Breast epithelium (tissue), 4 donors: ENCODE measurements at places on chromosomes 6 and 20. TPM values are rescaled to one million over a fixed set of nuclear protein-coding genes. Genes with fewer than 3 reads are reported as not detected.

DNA sequence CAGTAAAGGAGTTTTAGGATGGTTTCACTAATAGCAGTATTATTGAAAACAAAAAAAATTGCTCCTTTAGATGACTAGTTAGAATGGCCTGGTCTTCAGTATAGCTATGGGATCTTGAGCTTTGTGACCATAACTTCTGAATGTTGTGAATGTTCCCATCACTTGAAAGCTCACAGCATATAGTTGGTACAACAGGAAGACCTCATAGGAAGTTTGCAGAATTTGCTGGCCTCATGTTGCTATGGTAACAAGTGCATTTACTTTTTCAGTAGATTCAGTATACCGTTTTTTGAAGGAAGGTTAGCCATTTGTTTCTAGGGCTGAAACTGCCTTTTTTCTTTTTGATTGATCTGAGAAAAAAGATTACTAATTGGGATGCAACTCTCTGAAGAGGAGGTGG lies 8.3 kb downstream of the PHF3 start:
- DNase-seq = no peak
- no peak overlapping the region for H3K4me3 ChIP-seq
- no peaks in the 10 kb centered on the region for H3K36me3 ChIP-seq
- H3K27ac ChIP-seq = no peak overlapping the region

- DNase-seq = no peak
- no peaks in the 10 kb centered on the region for H3K36me3 ChIP-seq
Measured at GRCh38 chr20:11063444-11063843, 389.6 kb upstream of the JAG1 start.

DNA sequence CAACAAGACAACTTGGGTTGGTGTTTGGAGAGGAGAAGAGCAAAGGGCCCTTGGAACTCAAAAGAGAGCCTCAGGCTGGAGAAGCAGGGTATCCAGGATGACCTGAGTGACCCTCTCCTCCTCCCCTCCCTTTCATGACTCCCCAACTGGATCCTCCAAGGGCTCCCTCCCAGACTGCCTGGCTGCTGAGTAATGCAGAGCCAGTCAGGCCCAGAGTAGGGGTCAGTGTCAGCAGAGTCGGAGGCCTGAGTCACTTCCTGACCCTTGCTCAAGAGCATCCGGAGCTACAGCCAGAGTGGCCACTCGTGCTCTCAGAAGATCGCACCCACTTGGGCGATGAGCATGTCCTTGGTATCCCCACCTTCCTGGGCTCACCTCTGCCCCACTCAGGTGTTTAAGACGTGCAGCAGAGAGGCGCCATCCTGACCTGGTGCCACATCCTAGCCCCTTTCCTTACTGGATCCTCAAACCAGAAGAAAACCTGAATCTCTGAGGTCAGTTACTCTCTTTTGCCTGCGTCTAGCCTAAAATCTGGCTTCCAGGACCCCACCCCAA lies 2.8 kb upstream of the MAPK13 start:
- no peak overlapping the region for H3K4me3 ChIP-seq
- peaks cover 3% of the 10 kb centered on the region for H3K4me1 ChIP-seq
- H3K27me3 ChIP-seq = no peaks in the 10 kb centered on the region
- H3K36me3 ChIP-seq = no peaks in the 10 kb centered on the region
- no peak overlapping the region for H3K27ac ChIP-seq

- H3K4me1 ChIP-seq = no peaks in the 10 kb centered on the region
- no peak for DNase-seq
- H3K4me3 ChIP-seq = no peak overlapping the region
- H3K36me3 ChIP-seq = no peaks in the 10 kb centered on the region
Measured at GRCh38 chr6:46781478-46782378, 11.5 kb upstream of the MEP1A start.

DNA sequence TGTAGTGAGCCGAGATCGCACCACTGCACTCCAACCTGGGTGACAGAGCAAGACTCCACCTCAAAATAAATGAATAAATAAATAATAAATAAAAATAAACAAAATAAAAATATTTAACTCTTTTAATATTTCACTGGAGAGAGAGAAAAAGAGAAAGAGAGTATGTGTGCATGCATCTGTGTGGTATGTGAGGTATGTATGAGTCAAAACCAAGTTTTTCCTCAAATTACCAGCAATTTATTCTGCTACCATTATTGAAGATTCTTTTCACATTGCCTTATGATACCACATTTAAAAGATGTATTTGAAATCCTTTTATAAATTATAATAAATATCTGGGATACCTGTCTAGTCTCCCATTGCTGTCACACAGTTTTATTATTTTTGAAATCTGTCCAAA lies 122.1 kb downstream of the CD164 start:
- H3K4me1 ChIP-seq = no peaks in the 10 kb centered on the region
- no peak overlapping the region for H3K27ac ChIP-seq
- no peak for DNase-seq
- no peaks in the 10 kb centered on the region for H3K27me3 ChIP-seq
- no peak overlapping the region for H3K4me3 ChIP-seq

GRCh38 chr6:150184850-150185731 lies 42.2 kb downstream of the PPP1R14C start:
- DNase-seq = no peak
- H3K36me3 ChIP-seq = no peaks in the 10 kb centered on the region
- no peak overlapping the region for H3K4me3 ChIP-seq
- no peak overlapping the region for H3K27ac ChIP-seq
- no peaks in the 10 kb centered on the region for H3K27me3 ChIP-seq

DNA sequence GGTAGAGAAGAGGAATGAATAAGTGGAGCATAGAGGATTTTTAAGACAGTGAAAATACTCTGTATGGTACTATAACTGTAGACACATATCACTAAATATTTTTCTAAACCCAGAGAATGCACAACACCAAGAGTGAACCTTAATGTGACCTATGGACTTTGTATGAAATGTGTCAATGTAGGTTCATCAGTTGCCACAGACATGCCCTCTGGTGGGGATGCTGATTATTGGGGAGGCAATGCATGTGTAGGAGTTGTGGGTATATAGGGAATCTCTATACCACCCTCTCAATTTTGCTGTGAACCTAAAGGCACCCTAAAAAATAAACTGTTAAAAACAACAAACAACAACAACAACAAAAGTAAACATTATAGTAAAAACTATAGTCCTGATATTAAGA lies 293.7 kb downstream of the RNF144B start:
- no peak overlapping the region for H3K27ac ChIP-seq
- H3K4me1 ChIP-seq = no peaks in the 10 kb centered on the region
- no peak for DNase-seq
- no peak overlapping the region for H3K4me3 ChIP-seq
- no peaks in the 10 kb centered on the region for H3K36me3 ChIP-seq

DNA sequence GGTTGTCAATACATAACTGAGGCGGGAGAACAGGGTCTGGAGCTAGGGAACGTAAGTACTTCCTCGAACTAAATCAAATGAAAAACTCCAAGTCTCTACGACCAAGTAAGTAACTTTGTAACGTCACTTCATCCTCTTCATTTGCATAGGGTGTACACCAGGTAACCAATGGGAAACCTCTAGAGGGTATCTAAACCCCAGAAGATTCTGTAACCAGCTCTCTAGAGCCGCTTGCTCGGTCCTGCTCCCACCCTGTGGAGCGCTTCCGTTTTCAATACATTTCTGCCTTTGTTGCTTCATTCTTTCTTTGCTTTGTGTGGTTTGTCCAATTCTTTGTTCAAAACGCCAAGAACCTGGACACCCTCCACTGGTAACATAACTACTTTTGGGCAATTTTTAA lies 133.5 kb upstream of the TMEM170B start:
- no peak for DNase-seq
- no peaks in the 10 kb centered on the region for H3K4me1 ChIP-seq
- no peak overlapping the region for H3K4me3 ChIP-seq
- H3K36me3 ChIP-seq = no peaks in the 10 kb centered on the region
- no peaks in the 10 kb centered on the region for H3K27me3 ChIP-seq

GRCh38 chr20:50195524-50196120 lies 5.0 kb downstream of the CEBPB start:
- no peak for DNase-seq
- no peaks in the 10 kb centered on the region for H3K27me3 ChIP-seq
- no peaks in the 10 kb centered on the region for H3K36me3 ChIP-seq
- H3K27ac ChIP-seq = peak overlapping the region; percentile 94

GRCh38 chr6:159425421-159425820 lies 256.2 kb downstream of the FNDC1 start:
- no peaks in the 10 kb centered on the region for H3K4me1 ChIP-seq
- DNase-seq = no peak
- no peaks in the 10 kb centered on the region for H3K36me3 ChIP-seq
- H3K27ac ChIP-seq = no peak overlapping the region
- H3K4me3 ChIP-seq = no peak overlapping the region

GRCh38 chr20:45041464-45042337 lies 59.2 kb downstream of the KCNS1 start:
- no peak for DNase-seq
- no peak overlapping the region for H3K27ac ChIP-seq
- no peaks in the 10 kb centered on the region for H3K27me3 ChIP-seq
- no peak overlapping the region for H3K4me3 ChIP-seq
- H3K4me1 ChIP-seq = peaks cover 6% of the 10 kb centered on the region

DNA sequence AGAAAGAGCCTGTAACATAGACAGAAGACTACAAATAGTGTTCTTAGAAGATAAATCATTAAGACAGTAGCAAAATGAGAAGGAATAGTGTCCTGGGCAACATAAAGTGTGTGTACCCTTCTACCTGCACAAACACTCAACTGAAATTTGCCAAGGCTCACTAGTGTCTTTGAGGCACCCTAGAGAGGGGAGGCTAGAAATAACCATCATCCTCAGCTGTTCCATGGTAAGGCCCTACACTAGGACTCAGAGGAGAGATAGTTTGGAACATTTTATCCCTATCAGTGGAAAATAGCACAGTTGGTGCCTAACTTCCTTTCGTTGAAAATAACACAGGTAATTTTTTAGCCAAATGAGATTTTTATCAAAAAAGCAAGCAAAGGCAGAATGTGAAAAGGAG lies 230.7 kb downstream of the LAMA2 start:
- no peaks in the 10 kb centered on the region for H3K36me3 ChIP-seq
- DNase-seq = no peak
- no peak overlapping the region for H3K4me3 ChIP-seq
- no peaks in the 10 kb centered on the region for H3K27me3 ChIP-seq
- H3K27ac ChIP-seq = peak overlapping the region; percentile 46

The FAM50B gene
- 17.0 TPM for total RNA-seq

The MGME1 gene
- 18.7 TPM for total RNA-seq

The CLVS2 gene
- total RNA-seq = not detected

The UBE2C gene
- total RNA-seq = 1.2 TPM

The POU5F1 gene
- total RNA-seq = 0.98 TPM

The CRIP3 gene
- 1.9 TPM for total RNA-seq

The POM121L2 gene
- total RNA-seq = not detected

The HSD17B8 gene
- total RNA-seq = 33.8 TPM

The PHF20 gene
- total RNA-seq = 59.7 TPM

The VSX1 gene
- 0.44 TPM for total RNA-seq

The GSTA1 gene
- total RNA-seq = 2.0 TPM
